ENCODE measurements at places on chromosomes 7 and 10.
A peak's percentile ranks its signal among the peaks of the same experiment; 100 is the strongest.

DNA sequence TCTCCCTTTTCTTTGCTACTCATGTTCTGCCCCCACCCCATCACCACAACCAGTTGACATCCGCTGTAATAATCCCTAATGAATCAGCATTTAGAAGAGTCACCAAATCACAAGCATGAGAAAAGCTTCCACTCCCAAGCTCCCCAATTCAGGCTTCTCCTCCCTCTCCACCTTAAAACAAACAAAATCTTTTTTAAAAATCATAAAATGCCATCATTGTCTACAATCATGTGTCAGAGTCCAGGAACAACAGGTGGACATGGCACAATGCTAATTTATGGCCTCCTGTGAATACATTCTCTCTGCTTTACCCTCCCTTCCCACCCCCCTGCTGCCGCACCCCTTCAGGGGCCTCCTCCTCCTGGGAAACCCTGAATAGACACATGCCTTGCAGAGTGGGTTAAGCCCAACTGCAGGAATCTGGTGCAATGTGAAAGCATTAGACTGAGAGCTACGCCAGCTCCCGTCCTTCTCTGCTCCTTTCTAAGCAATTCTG is 3.7 kb downstream of the LRRC4 start:
- no peak for DNase-seq

GRCh38 chr10:61271127-61271780 is 181.9 kb downstream of the TMEM26 start:
- DNase-seq = no peak

DNA sequence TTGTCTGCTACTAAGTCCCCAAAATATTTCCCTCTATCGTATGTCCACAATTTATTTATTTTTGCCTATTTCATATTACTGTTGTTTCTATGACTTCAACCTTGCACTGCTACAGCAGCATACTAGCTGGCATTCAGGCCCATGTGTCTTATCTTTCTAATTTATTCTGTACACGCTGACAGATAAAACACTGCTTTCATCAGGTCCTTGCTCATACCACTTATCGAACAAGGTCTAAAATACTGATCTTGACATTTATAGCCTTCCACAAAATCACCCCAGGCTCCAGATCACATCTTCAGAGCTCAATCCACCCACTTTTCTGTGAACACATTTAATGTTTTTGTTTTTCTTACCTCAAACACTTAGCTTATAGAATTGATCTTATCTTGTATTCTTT is 374.6 kb downstream of the THSD7A start:
- DNase-seq = no peak

DNA sequence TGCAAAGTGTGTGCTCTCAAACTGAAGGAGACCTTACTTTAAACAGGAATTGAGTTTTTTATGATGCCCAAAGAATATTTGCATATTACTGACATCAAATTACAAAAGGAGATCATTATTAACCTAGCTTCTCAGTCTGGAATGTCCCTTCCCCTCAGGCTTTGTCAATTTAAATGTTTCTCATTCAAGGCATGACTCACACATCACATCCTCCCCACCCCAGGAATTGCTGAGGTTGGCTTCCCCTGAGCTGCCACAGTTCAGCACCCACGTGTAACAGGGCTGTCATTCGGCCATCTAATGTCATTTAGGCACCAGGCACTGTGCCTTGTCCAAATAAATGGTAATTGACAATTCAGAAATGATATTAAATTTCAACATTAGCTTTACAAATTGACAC is 305.9 kb upstream of the MGMT start:
- DNase-seq = no peak

GRCh38 chr10:35246770-35247343 is 89.5 kb upstream of the CCNY start:
- DNase-seq = no peak

GRCh38 chr7:76057813-76058145 is 9.9 kb downstream of the MDH2 start:
- no peak for DNase-seq

GRCh38 chr10:95254629-95255028 is 36.2 kb downstream of the PDLIM1 start:
- DNase-seq = no peak

GRCh38 chr7:129990403-129991192 is 37.8 kb upstream of the UBE2H start:
- no peak for DNase-seq

- no peak for DNase-seq
Observed at GRCh38 chr10:26696786-26697162, 727 bp upstream of the PDSS1 start.

- DNase-seq = no peak
Observed at GRCh38 chr10:15188603-15189002, 20.1 kb upstream of the NMT2 start.

DNA sequence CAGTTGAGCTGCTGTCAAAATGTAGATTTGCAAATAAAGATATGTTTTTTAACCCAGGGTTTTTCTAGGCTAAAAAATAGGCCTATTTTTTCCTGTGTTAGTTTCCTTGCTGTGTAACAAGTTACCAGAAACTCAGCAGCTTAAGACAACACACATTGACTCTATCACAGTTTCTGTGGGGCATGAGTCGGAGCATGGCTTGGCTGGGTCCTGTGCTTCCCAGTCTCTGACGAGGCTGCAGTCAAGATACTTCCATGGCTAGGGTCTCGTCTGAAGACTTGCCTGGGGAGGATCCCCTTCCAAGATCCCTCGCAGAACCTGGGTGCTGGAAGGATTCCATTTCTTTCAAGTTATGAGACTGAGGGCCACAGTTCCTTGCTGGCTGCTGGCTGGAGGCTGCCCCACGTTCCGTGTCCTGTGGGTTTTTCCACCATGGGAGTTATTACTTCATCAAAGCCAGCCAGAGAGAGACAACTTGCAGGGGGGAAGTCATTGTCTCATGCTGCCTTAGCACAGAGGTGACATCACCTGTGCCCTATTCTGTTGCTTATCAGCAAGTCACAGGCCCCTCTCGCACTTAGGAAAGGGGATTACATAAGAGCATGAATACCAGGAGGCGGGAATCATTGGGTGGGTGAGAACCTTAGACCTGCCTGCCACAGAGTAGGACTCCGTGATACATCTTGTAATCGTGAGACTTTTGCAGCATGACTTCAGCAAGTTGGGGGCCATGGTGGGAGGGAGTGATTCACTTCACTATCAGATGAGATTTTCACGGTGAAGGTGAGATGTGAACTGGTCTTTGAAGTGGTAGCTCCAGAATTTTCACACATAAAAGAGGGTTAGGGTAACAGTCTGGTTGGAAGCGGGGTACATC is 77.9 kb downstream of the CCNY start:
- peak; percentile 14 for DNase-seq

DNA sequence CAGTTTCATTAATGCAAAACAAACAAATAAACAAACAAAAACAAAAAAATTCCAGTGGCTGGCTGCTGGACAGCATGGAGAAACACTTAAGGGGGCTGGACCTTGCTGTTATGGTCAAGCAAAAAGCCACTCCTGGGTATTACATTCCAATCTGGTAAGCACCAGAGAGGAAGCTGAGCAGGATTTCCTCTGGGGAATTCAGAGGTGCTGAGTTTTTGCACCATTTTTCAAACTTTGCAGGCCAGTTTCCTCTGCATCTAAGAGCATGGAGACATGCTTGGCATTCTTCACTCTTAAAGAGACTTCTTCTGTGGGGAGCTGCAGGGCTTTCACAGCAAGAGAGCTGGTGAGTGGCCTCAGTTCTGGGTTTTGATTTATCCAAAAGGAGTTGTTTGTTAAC is 84.5 kb downstream of the FZD1 start:
- DNase-seq = no peak

GRCh38 chr10:102773320-102773719 is 29.6 kb downstream of the WBP1L start:
- DNase-seq = no peak

- no peak for DNase-seq
Observed at GRCh38 chr10:75287697-75288096, 51.9 kb upstream of the COMTD1 start.

Measured in stimulated activated CD8-positive, alpha-beta memory T cell treated with anti-CD3 and anti-CD28 coated beads, Interleukin-4, amount 100 ng/mL, for 4 hours (primary cell).